Melanocyte of skin (primary cell): ENCODE measurements at places on chromosomes 7 and 10. TPM values are rescaled to one million over a fixed set of nuclear protein-coding genes. Genes with fewer than 3 reads are reported as not detected.

The SPAG6 gene
- total RNA-seq: not detected in 2 replicates

The SLC18A3 gene
- not detected in 2 replicates for total RNA-seq

The GLRX3 gene
- 53.0 and 66.9 TPM in 2 replicates for total RNA-seq

The THSD7A gene
- total RNA-seq: 1.0 and 1.1 TPM in 2 replicates

The GPER1 gene
- total RNA-seq: 1.8 and 2.4 TPM in 2 replicates

The ACTL6B gene
- not detected in 2 replicates for total RNA-seq

The CYP3A4 gene
- not detected in 2 replicates for total RNA-seq

The PTF1A gene
- not detected in 2 replicates for total RNA-seq

The XRCC2 gene
- total RNA-seq: 6.7 and 7.7 TPM in 2 replicates

The AKR1C8 gene
- total RNA-seq: not detected in 2 replicates

The ERVW-1 gene
- total RNA-seq: not detected in 2 replicates

The WEE2 gene
- total RNA-seq: not detected in 2 replicates

The CPXM2 gene
- total RNA-seq: 4.7 and 7.9 TPM in 2 replicates

The CDH23 gene
- under 0.01 TPM in 2 replicates for total RNA-seq

The STAG3 gene
- 0.73 and 2.4 TPM in 2 replicates for total RNA-seq

The ECHDC3 gene
- total RNA-seq: 14.2 and 20.3 TPM in 2 replicates

The SYPL1 gene
- 31.0 and 46.2 TPM in 2 replicates for total RNA-seq

The PRKAG2 gene
- 13.4 and 16.4 TPM in 2 replicates for total RNA-seq

The CD36 gene
- 13.1 and 25.1 TPM in 2 replicates for total RNA-seq

The SLC16A12 gene
- not detected in 2 replicates for total RNA-seq

The LRGUK gene
- total RNA-seq: 0.33 and 0.46 TPM in 2 replicates

The OR2F2 gene
- not detected in 2 replicates for total RNA-seq

The VSTM2A gene
- total RNA-seq: not detected in 2 replicates

The NUTM2E gene
- not detected in 2 replicates for total RNA-seq

The MAP3K8 gene
- total RNA-seq: 6.9 and 8.7 TPM in 2 replicates

The HIPK2 gene
- 21.6 and 22.6 TPM in 2 replicates for total RNA-seq

The SPOCK2 gene
- total RNA-seq: 0.33 and 0.77 TPM in 2 replicates

The JCAD gene
- under 0.01 and 1.1 TPM in 2 replicates for total RNA-seq

The SFRP4 gene
- total RNA-seq: 0.15 TPM in 1 of 2 replicates, not detected in the other

The HTR7 gene
- total RNA-seq: 1.1 TPM in 1 of 2 replicates, not detected in the other

The MYL10 gene
- total RNA-seq: not detected in 2 replicates

The FANK1 gene
- total RNA-seq: 0.67 and 2.2 TPM in 2 replicates

The SPDYE2B gene
- total RNA-seq: not detected in 2 replicates

The RPEL1 gene
- total RNA-seq: 0.15 and 0.33 TPM in 2 replicates

The AMZ1 gene
- 1.00 and 2.9 TPM in 2 replicates for total RNA-seq

The SHTN1 gene
- total RNA-seq: 208 and 482 TPM in 2 replicates

The MYOZ1 gene
- total RNA-seq: not detected in 2 replicates

The OPN4 gene
- total RNA-seq: not detected in 2 replicates

The DMBT1 gene
- total RNA-seq: under 0.01 TPM in 1 of 2 replicates, not detected in the other

The COL28A1 gene
- total RNA-seq: not detected in 2 replicates

The HNRNPF gene
- total RNA-seq: 146 and 222 TPM in 2 replicates

The UNCX gene
- not detected in 2 replicates for total RNA-seq

The TMEM184A gene
- not detected in 2 replicates for total RNA-seq

The PDE6C gene
- not detected in 2 replicates for total RNA-seq

The DENND10 gene
- 57.6 and 73.3 TPM in 2 replicates for total RNA-seq

The RBP4 gene
- not detected in 2 replicates for total RNA-seq

The SEC31B gene
- total RNA-seq: 4.8 and 6.2 TPM in 2 replicates

The CPVL gene
- total RNA-seq: 1.3 and 4.6 TPM in 2 replicates

The DPP6 gene
- 1.1 and 2.4 TPM in 2 replicates for total RNA-seq

The SFRP5 gene
- not detected in 2 replicates for total RNA-seq

The MSMB gene
- not detected in 2 replicates for total RNA-seq

The NFE2L3 gene
- total RNA-seq: 13.8 and 24.1 TPM in 2 replicates

The MACC1 gene
- total RNA-seq: under 0.01 TPM in 2 replicates
